T-helper 17 cell (primary cell): ENCODE measurements at places on chromosomes 7 and 10. TPM values are rescaled to one million over a fixed set of nuclear protein-coding genes. Genes with fewer than 3 reads are reported as not detected.

Gene CCDC172
- total RNA-seq: not detected

Gene SPDYE11
- total RNA-seq: not detected

Gene LRIT1
- total RNA-seq: not detected

Gene FOXP2
- not detected for total RNA-seq

DNA sequence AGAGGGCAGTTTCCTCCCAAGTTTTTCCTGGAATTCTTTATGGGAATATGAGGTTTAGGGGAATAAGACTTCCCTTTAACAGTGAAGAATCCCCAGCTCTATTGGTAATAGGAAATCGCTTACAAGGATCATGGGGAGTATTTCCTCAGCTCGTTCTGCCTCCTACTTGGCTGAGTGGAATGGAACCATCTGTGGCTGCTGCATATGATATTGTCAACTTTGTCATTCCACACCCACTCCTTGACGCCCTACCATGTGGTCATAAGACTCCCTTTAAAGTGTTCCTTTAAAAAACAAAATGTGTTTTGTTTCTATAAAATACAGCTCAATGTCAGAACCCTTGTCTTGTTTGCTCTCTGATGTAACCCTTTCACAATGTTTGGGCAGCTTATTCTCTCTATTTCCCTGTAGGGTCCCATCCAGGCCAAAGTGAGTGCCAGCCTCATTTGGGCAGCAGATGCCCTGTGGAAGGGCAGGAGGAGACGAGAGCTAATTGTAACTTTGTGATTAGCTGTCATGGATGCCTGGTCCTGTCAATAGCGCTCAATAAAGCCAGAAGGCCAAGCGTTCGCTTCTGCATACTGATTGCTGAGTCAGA lies 33.8 kb upstream of the ATRNL1 start:
- H3K27me3 ChIP-seq: peaks cover 33% of the 10 kb centered on the region
- DNase-seq: no peak
- H3K36me3 ChIP-seq: peaks cover 2% of the 10 kb centered on the region
- H3K4me1 ChIP-seq: no peaks in the 10 kb centered on the region

GRCh38 chr7:134943785-134944400 lies 42.4 kb upstream of the AGBL3 start:
- H3K27me3 ChIP-seq: peaks cover 32% of the 10 kb centered on the region
- no peak for DNase-seq
- H3K27ac ChIP-seq: no peak overlapping the region
- no peaks in the 10 kb centered on the region for H3K36me3 ChIP-seq

- peaks cover 6% of the 10 kb centered on the region for H3K4me1 ChIP-seq
- H3K4me3 ChIP-seq: no peak overlapping the region
- peaks cover 66% of the 10 kb centered on the region for H3K27me3 ChIP-seq
- no peak overlapping the region for H3K27ac ChIP-seq
- H3K36me3 ChIP-seq: peaks cover 4% of the 10 kb centered on the region
Observed at GRCh38 chr7:138913783-138914182, 67.4 kb downstream of the KIAA1549 start.

GRCh38 chr10:84267503-84268126 lies 22.8 kb downstream of the RGR start:
- H3K27me3 ChIP-seq: peaks cover 45% of the 10 kb centered on the region
- peak overlapping the region; percentile 24 for H3K27ac ChIP-seq
- DNase-seq: peak; percentile 65
- peaks cover 19% of the 10 kb centered on the region for H3K4me1 ChIP-seq
- H3K4me3 ChIP-seq: peak overlapping the region; percentile 19

GRCh38 chr7:50304129-50304910 lies at the start of gene IKZF1:
IKZF1 (plus strand) TSS chr7:50304716; CDS start chr7:50319062, 14,346 bp downstream.
- H3K27ac ChIP-seq: peak within 1 kb of the TSS; percentile 95
- peaks cover 46% of the 10 kb centered on the region for H3K4me1 ChIP-seq
- H3K27me3 ChIP-seq: no peaks in the 10 kb centered on the region
- peak; percentile 48 for DNase-seq
- H3K4me3 ChIP-seq: peak within 1 kb of the TSS; percentile 99
- H3K36me3 ChIP-seq: peaks cover 13% of the 10 kb centered on the region

DNA sequence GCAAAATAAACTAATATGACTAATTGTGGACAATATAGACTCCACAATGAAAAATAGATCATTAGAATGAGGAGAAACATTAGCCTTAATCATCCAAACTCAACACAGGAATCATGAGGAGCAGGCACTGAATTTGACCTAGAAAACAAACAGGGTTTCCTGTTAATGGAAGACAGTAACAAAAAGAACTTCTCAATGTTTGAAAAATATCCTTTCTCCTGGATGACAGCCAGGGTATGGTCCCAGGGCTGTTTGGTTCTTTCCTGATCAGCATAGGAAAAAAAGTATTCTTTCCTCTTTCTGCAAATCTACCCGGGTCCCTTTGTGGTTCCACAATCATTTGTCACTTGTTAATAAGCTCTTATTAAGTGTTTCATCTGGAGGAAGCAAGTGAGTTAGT lies 145.3 kb upstream of the SVIL start:
- H3K27ac ChIP-seq: no peak overlapping the region
- H3K36me3 ChIP-seq: peaks cover 6% of the 10 kb centered on the region
- no peak overlapping the region for H3K4me3 ChIP-seq
- H3K27me3 ChIP-seq: peaks cover 39% of the 10 kb centered on the region

GRCh38 chr10:64007157-64007556 lies 486.0 kb downstream of the REEP3 start:
- no peaks in the 10 kb centered on the region for H3K36me3 ChIP-seq
- no peak overlapping the region for H3K4me3 ChIP-seq
- H3K4me1 ChIP-seq: no peaks in the 10 kb centered on the region
- no peak for DNase-seq

DNA sequence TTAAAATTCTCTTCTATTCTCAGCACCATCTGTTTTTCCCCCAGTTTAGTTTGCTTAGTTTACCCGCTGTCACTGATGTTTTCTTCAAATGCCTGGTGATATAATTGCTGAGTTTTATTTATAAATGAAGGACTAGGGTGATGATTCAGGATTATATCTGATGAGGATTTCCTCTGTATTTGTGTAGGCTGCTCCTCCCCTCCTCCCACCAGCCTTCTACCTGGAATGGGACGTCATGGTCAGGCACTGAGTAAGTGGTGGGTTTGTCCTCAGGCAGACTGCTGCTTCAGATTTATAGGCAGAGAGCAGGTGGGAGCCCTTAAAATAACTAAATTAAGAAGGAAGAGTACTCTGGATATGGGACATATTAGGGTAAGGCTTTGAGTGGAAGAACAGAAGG lies 35.8 kb downstream of the PALS2 start:
- DNase-seq: no peak
- H3K36me3 ChIP-seq: no peaks in the 10 kb centered on the region
- H3K27me3 ChIP-seq: no peaks in the 10 kb centered on the region
- H3K27ac ChIP-seq: no peak overlapping the region

GRCh38 chr7:37577412-37577811 lies 106.2 kb upstream of the GPR141 start:
- H3K27ac ChIP-seq: no peak overlapping the region
- no peak overlapping the region for H3K4me3 ChIP-seq
- H3K4me1 ChIP-seq: no peaks in the 10 kb centered on the region
- H3K36me3 ChIP-seq: no peaks in the 10 kb centered on the region
- H3K27me3 ChIP-seq: peaks cover 43% of the 10 kb centered on the region

DNA sequence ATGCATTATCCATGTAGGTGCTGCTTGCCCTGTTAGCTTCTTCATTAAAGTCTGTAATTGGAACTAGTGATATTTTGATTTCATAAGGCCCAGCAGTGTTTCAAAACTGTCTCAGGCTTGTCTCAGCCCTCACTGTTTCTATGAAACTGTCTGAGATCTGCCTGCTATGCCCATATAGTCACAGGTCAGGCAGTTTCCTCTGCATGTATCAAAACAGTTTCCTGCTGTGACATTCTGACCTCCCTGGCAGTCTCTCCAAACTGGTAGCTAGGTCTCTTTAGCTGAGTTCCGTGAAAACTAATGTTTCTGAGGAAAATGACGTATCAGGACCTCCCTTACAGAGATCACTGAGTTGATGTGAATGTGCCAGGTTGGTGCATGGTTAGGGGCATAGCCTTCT lies 18.9 kb upstream of the SEMA3D start:
- H3K4me1 ChIP-seq: no peaks in the 10 kb centered on the region
- H3K27ac ChIP-seq: no peak overlapping the region
- no peaks in the 10 kb centered on the region for H3K36me3 ChIP-seq
- no peak overlapping the region for H3K4me3 ChIP-seq
